Thymus (tissue), 14 donors: ENCODE measurements at places on chromosomes 16 and 17. TPM values are rescaled to one million over a fixed set of nuclear protein-coding genes. Genes with fewer than 3 reads are reported as not detected.
A peak's percentile ranks its signal among the peaks of the same experiment; 100 is the strongest.

DNA sequence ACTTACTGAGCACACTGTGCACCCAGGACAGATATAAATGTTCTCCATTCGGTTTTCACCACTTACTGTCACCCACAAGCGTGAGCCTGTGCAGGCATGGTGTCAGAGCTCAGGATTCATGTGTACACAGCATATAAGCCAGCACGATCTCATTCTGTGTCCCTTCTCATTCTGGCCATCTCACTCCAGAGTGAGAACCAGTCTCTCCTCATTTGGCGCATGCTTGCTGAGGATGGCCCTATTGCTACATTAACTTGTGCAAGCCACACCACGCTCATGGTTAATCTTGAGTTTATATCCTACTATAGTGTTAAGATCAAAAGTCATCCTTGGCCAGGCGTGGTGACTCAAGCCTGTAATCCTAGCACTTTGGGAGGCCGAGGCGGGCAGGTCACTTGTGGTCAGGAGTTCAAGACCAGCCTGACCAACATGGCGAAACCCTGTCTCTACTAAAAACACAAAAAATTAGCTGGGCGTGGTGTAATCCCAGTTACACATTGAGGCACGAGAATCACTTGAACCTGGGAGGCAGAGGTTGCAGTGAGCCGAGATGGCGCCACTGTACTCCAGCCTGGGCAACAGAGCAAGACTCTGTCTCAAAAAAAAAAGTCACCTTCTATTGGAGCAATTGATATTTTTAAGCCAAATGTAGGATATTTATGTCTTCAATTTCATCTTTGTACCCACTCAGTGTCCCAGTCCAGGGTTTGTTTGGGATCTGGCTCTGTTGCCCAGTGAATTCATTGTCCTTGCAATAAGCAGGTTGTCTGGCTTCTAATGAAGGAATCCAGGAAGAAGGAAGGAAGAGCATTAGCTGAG lies 20.9 kb downstream of the SOCS1 start:
- no peaks in the 10 kb centered on the region for H3K27me3 ChIP-seq
- H3K4me3 ChIP-seq = no peak overlapping the region
- no peak for DNase-seq

HSD17B2 gene
- 0.19 TPM for total RNA-seq

CCL7 gene
- total RNA-seq = 0.47 TPM

DNA sequence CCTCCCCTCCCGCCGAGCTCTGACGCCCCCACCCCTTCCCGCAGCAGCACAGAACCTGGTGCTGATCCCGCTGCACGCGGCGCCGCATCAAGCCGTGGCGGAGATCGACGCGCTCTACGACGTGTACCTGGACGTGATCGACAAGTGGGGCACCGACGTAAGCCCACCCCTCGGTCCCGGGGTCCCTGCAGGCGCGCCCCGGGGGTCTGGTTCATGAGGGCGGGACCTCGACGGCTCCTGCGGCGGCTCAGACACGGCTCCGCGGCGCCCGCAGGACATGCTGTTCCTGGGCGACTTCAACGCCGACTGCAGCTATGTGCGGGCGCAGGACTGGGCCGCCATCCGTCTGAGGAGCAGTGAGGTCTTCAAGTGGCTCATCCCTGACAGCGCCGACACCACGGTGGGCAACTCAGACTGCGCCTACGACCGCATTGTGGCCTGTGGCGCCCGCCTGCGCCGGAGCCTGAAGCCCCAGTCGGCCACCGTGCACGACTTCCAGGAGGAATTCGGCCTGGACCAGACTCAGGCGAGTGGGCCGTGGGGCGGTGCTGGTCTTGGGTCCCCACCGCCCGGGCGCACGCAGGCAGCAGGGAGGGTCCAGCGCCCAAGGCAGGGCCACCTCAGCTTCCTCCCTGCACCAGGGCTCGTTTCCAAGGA lies 1.4 kb downstream of the DNASE1L2 start:
- no peaks in the 10 kb centered on the region for H3K4me1 ChIP-seq
- DNase-seq = no peak
- no peak overlapping the region for H3K4me3 ChIP-seq
- H3K27me3 ChIP-seq = peaks cover 30% of the 10 kb centered on the region

GRCh38 chr16:1707193-1707790 lies 1.3 kb downstream of the MAPK8IP3 start:
- H3K27ac ChIP-seq = peak overlapping the region; percentile 76
- DNase-seq = no peak
- H3K27me3 ChIP-seq = no peaks in the 10 kb centered on the region
- H3K4me3 ChIP-seq = peak overlapping the region; percentile 95
- peaks cover 15% of the 10 kb centered on the region for H3K36me3 ChIP-seq
